Ovary (tissue), 10 donors: ENCODE measurements at places on chromosomes 13 and 19.
A peak's percentile ranks its signal among the peaks of the same experiment; 100 is the strongest.

- DNase-seq: no peak
Observed at GRCh38 chr13:23740002-23740401, 149.2 kb downstream of the MIPEP start.

- DNase-seq: no peak
Observed at GRCh38 chr13:105471673-105472072, 1063.8 kb downstream of the EFNB2 start.

DNA sequence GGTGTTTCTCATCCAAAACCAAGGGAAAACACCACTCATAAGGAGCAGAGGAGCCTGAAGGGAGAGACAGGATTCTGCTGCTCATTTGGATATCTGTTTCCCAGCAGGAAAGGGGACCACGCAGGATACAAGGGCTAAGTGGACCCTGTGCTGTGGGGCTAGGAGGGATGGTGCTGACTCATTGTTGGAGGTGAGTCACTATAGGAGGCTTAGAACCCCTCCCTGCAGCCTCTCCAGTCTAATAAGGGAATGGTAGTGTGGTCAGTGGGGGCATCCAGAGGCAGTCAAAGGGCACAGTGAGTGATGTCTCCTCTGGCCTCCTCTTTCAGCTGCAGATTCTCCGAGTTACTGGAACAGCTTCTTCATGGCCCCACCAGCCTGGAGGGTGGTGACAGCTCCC lies 442.3 kb downstream of the TUBA3C start:
- no peak for DNase-seq

GRCh38 chr13:112652512-112653070 lies 37.2 kb upstream of the ATP11A start:
- DNase-seq: no peak

GRCh38 chr19:45363861-45364459 lies 6.4 kb downstream of the ERCC2 start:
- DNase-seq: no peak

DNA sequence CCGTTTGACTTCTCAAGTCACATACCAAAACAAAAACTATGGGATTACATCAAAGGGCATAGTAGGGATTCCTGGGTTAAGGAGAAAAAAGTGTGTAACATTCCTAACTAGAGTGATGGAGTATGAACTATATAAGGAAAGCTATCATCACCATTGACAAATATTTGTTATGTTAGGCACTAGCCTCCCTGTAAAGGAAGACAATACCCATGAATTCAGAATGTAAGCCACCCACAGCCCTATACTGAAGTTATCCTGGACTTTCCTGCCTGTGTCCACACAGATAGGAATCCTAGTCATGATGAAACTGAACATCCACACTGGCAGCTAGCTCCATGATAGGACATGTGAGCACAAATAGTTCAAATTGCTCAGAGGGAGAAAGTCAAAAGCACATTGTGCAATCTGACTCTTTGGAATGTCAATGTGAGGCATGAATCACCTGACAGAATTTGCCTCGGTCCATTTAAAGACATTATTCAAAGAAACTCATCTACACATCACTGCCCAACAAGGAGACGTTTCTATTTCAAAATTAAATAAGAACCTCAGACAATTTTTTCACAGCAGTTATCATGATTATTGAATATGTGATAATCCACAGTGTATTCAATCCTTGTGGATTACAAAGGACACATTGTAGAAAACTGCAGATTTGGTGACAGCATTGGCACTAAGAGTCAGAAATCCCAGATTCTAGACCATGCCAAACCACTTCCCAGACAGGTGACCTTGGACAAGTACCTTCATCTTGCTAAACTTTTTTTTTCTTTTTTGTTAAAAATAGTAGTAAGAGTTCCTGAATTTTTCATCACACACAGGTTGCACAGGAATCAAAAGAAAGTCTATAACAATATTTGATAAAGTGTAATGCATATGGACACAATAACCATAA lies 529.3 kb downstream of the IRS2 start:
- no peak for DNase-seq

DNA sequence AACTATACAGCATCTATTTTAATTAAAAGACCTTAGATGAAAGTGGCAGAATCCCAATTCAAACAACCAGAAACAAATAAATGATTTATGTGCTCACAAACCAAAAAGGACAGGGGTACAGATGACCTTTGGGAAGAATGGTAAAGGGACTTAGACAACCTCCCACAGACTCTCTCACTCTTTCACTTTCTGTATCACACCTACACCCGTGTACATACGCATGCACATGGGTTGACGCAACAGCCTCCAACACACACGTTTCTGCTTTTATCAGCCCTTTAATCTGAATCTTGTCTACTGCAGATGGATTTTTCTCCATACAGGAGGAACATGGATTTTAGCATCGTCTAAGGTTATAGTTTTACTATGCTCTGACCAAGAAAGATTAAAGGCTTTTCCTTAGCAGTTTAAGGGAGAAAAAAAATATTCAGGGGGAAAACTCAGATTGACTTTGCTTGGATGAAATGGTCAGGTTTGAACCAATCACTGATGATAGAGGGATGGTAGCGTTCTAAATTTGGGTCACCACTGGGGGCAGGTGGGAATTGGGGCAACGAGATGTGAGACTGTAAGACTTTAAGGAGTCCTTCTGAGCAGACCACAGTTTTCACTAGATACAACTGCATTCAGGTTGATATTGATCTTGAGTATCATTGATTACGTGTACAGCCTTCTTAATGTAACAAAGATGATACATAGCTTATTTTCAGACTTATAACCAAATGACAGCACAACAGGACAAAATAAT lies 166.1 kb downstream of the ITGBL1 start:
- no peak for DNase-seq

DNA sequence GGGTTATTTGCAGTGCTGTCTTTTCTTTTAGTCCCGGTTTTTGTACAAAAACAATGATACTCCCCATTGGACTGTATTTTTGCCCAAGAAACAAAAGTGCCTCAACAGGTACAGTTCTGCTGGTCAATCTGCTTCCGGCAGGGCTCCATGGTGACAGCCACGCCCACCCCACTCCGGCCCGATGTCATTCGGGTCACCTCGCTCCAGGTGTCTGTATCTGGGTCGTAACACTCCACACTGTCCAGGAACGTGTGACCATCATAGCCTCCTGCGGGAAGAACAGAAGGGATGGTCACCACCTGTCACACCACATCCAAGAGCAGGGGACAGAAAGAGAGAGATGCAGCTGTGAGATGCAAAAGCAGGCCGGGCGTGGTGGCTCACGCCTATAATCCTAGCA lies 16.6 kb downstream of the KEAP1 start:
- no peak for DNase-seq

DNA sequence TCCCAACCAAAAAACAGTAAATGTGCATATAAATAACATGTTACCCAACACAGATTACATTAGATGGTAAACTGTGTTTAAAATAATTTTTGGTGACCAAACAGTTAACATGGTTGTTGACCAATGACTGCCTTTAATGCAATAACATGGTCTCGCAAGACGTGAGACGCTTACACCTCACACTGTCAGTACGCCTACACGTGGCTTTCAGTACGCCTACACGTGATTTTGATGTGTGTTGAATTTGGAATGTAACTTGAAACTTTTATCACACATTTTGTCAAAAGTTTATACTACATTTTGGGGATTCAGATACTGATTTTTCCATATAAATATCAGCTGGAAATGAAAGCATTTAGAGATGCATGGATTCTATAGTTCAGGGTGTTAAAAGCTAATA lies 32.0 kb downstream of the SLC7A9 start:
- DNase-seq: no peak

- no peak for DNase-seq
Observed at GRCh38 chr19:1417681-1418495, 10.5 kb downstream of the DAZAP1 start.

GRCh38 chr19:5575590-5575989 lies 7.8 kb upstream of the TINCR start:
- no peak for DNase-seq

GRCh38 chr13:47288546-47288945 lies 391.7 kb upstream of the HTR2A start:
- DNase-seq: no peak

GRCh38 chr13:42985312-42986175 lies 6.5 kb downstream of the EPSTI1 start:
- no peak for DNase-seq

GRCh38 chr13:32781906-32782305 lies 195.7 kb downstream of the PDS5B start:
- DNase-seq: no peak

GRCh38 chr19:2578901-2579677 lies 103.2 kb downstream of the GADD45B start:
- DNase-seq: peak; percentile 85

DNA sequence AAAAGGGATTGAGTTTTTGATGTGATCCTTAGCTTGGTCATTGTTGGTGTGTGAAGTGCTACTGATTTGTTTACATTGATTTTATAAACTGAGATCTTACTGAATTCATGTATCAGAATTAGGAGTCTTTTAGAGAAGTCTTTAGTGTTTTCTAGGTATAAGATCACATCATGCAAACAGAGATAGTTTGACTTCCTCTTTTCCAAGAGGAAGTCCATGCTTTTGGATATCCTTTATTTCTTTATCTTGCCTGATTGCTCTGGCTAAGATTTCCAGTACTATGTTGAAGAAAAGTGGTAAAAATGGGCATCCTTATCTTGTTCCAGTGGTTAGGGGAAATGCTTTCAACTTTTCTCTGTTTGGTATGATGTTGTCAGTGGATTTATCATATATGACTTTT lies 561.2 kb upstream of the SLITRK1 start:
- no peak for DNase-seq

DNA sequence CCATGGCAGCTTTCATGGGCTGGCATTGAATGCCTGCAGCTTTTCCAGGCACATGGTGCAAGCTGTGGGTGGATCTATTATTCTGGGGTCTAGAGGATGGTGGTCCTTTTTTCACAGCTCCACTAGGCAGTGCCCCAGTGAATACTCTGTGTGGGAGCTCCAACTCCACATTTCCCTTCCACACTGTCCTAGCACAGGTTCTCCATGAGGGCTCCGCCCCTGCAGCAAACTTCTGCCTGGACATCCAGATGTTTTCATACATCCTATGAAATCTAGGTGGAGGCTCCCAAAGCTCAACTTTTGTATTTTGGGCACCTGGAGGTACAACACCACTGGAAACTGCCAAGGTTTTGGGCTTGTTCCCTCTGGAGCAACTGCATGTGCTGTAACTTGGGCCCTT lies 450.6 kb downstream of the LMO7 start:
- no peak for DNase-seq

DNA sequence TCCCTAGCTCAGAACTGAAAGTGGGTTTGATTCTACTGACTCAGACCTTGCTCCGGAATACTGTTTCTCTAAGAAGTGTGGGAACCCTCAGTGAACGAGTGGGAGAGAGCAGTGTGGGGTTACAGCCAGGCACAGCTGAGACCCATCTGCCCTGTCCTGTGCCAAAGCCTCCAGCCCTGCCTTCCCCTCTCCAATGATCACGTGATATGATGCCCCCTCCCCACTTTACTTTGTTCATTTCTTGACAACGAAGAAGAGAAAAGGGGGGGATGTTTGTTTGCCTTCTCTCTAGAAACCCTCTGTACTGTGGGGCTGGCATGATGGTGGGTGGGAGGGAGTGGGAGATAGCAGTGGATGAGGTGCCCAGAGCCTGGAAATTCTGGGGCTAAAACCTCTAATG lies 96.0 kb downstream of the RNASEH2B start:
- no peak for DNase-seq

DNA sequence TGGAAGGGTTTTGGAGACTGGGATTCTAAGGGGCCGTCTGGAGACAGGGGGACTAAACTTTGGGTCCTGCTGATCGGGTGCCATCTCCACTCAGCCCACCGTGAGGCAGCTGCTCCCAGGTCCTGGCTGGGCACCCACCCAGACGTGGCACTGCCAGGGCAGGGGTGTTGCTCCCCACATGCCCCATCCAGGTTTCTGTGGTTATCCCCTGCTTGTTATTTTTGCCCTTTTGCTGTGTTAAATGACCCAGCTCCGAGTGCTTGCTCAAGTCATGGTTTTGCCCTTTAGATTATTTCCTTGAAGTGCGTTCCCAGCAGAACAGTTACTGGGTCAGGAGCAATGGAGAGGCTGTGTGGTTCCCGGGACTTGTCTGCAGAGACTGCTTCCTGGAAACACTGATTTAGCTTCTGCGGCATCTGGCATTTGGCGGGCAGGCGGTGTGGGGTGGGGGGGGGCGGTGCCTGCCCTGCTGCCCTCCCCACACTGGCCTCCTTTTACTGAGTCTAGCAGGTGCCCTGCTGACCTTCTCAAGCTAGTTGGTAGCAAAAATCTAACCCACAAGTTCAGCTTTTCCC lies 1.9 kb downstream of the RAB11B start:
- DNase-seq: no peak

DNA sequence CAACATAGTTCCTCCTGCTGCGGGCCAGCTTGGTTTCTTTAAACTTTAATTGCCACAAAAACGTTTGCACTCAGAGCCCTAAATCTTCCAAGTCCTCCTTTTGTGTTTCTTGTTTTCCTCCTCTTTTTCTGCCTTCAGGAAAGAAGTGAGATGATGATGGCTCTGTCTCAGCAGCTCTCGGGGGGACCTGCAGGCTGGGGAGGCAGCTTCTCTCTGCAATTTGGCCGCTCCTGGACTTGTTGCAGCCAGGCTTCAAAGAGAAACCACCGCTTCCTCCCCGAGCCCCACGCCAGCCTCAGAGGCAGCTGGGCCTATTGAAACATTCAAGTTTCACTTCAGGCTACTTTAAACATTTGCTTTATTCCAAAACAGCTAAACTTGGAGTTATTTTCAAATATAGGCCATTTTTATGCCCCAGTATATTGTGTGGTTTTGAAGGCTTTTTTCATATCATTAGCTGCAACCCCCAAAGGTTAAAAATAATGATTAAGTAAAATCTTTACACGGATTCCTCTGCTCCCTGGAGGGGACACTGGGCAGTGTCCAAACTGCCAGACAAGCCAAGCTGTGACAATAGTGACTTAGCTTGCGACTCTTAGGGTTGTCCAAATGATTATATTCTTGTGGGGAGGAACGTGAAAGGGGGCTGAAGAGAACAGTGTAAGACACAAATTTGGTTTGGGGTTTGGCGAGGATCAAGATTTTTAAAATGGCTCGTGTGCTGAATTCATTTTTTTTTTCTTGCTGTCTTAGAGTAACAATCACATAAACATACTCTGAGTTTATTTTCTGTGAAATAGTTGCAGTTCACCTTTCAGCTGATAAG lies 330.8 kb downstream of the DLEU7 start:
- peak; percentile 49 for DNase-seq

- DNase-seq: no peak
Observed at GRCh38 chr13:111111376-111111937, 3.7 kb upstream of the ARHGEF7 start.

- DNase-seq: no peak
Observed at GRCh38 chr19:15456871-15457700, 7.3 kb downstream of the RASAL3 start.

DNA sequence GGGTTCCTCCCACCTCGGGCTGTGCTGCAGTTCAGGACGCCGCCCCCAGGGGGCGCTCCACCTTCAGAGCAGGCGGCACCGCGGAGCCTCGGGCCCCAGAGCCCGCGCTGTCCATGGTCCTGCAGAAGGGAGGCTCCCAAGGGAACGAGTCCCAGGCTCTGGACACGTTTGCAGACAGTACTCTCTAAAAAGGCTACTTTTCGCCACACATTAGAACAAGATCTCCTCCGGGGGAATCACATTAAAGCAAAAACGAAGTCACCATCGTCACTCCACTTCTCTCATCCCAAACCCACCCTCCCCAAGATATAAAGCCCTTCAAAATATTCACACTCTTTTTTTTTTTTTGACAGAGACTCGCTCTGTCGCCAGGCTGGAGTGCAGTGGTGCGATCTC lies 4.6 kb upstream of the SIGLEC10 start:
- peak; percentile 70 for DNase-seq
